ENCODE measurements at places on chromosomes 5 and 9.

DNA sequence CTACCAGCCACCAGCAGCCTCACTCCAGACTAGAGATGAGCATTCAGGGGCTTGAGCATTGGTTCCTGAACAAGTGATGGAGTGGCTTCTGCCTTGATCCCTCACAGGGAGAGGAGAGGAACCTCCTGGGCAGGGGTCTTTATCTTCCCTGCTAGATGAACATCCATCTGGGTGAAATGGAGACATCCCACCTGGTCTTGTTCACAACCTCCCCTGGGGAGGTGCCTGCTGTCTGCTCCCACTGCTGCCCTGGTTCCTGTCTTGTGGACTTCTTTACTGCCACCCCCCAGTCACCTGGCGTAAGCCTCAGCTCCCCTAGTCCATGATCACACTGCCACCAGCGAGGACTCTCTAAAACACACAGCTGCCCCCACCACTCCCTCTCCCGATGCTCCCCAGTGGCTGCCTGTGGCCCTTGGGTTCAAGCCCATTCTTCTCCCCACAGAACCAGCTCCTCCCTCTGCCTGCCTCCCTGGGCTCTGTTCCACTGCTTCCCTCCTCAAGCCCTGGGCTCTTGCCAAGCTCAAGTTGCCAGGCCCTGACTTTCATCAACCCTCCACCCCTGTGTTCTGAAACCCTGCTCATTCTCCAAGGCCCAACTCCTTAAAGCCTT lies 51.5 kb downstream of the COL15A1 start:
- no peak for DNase-seq

DNA sequence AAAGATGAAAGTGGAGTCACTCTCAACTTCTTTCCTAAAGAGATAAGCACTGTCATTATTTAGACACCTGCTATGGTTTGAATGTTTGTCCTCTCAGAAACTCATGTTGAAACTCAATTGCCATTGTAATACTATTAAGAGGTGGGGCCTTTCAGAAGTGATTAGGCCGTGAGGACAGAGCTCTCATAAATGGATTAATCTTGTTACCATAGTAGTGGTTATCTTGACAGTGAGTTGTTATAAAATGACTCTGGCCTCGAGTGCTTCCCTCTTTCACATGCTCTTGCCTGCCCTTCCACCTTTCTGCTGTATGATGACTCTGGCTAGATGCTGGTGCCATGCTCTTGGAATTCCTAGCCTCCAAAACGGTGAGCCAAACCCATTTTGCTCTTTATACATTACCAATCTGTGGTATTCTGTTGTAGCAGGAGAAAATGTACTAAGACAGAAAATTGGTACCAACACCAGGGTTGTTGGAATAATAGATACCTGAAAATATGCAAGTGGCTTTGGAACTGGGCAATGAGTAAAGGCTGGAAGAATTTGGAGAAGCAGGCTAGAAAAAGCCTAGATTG lies 38.0 kb downstream of the GDA start:
- DNase-seq = no peak

- no peak for DNase-seq
Measured at GRCh38 chr9:98465799-98466198, 210.3 kb upstream of the TBC1D2 start.

DNA sequence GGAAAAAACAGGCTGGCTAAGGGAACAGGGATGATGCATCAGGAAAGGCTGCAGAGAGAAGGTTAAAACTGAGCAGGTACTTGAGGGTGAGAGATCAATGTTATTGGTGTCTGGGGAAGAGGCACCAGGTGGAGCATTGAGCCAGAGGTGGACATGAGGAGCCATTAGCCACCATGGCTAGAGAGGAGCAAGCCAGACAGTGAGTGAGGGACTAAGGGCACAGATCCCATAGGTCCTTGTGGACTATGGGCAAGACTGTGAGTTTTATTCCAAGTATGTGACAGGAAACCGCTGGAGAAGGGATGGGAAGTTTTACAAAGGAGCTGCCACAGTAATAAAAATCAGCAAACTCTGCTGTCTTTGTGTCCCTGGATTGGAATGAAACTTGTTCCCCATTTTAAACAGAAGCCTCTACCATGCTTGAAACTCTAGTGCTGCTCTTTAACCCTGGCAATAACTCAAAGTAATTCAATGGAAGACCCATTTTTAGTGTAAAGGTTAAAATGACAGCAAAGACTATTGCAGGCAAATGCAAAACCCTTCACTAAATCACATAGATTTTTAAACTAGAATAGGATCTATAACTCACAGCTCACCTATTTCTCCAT lies 349.8 kb downstream of the ENC1 start:
- DNase-seq = no peak

- no peak for DNase-seq
Measured at GRCh38 chr5:81067406-81067805, 107.2 kb downstream of the RASGRF2 start.

- no peak for DNase-seq
Measured at GRCh38 chr5:162382839-162383238, 315.3 kb downstream of the GABRG2 start.

GRCh38 chr5:90477621-90478215 lies 3.1 kb downstream of the POLR3G start:
- DNase-seq = no peak

DNA sequence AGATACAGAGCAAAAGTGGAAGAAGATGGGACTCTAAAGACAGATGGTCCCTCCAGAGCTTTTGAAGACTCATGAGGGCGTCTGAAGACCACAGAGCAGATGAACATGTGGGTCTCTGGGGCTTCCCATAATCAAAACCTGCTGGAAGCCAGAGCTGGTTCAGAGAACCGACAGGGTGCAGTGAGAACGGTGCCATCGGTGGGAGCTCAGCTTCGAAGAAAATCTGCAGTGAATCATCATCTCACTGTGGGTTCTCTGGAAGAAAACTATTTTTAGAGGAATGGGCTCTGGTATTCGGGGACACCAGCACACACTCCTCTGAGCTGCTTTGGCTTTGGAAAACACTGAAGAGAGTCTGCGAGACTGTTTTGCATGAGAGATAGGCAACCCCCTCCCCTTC lies 222.4 kb upstream of the PANK3 start:
- no peak for DNase-seq

GRCh38 chr5:81788329-81788728 lies 37.4 kb upstream of the SSBP2 start:
- no peak for DNase-seq

- DNase-seq = no peak
Measured at GRCh38 chr5:72177538-72177937, 70.3 kb downstream of the MAP1B start.

DNA sequence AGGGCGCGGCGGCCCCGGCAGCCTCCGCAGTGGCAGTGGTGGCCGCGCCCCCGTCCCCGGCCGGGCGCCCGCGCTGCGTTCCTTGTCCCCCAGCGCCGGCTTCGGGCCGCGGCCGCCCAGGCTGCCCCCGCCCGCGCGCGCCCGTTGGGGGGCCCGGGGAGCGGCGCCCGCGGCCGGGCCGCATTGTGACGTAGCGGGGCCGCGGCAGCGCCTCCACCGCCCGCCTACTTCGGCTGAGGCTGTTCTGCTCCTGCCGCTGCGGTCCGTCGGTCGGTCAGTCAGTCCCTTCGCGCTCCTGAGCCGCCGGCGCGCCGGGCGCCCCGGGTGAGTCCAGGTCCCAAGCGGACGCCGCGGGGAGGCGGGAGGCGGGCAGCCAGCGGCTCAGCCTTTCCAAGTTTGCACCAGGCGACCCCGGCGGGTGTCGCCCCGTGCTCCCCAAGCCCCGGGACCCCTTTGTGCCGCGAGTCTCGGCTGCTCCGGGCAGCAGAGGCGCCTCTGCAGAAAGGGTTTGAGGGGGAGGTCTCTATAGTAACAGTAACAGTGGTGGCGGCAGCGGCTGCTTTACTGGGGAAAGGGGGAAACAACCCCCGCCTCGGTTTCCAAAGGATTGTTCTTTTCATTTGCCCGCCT lies at the start of gene SNCAIP:
Gene SNCAIP (plus strand): TSS at position 277 of the 630 bp plus-strand sequence. CDS start 78,898 bp downstream, outside the sequence.
- DNase-seq = no peak

DNA sequence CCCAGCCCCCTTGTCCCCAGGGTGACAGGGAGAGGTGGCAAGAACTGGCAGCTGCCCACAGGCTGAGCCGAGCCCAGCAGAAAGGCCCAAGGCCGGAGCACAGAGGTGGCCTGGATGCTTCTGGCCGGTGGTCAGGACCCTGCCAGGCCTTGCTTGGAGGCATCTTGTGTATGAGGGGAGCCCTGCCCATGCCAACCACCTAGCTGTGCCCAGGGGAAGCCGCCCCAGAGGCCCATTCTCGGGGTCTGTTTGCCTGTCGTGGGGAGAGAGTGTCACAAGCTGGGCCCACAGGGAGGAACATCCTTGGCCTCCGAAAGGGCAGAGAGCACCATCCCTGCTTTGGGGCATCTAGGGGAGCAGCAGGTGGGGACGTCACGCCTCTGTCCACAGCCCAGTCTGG lies 10.0 kb downstream of the NKD2 start:
- no peak for DNase-seq
